Stimulated activated CD8-positive, alpha-beta memory T cell treated with anti-CD3 and anti-CD28 coated beads, Interleukin-2, amount 100 ng/mL, for 1 hour (primary cell): ENCODE measurements at places on chromosomes 1 and 21.

GRCh38 chr1:213686983-213687382 lies 300.8 kb upstream of the PROX1 start:
- DNase-seq, result no peak

- DNase-seq, result no peak
Measured at GRCh38 chr1:213127074-213127473, 76.0 kb downstream of the RPS6KC1 start.

DNA sequence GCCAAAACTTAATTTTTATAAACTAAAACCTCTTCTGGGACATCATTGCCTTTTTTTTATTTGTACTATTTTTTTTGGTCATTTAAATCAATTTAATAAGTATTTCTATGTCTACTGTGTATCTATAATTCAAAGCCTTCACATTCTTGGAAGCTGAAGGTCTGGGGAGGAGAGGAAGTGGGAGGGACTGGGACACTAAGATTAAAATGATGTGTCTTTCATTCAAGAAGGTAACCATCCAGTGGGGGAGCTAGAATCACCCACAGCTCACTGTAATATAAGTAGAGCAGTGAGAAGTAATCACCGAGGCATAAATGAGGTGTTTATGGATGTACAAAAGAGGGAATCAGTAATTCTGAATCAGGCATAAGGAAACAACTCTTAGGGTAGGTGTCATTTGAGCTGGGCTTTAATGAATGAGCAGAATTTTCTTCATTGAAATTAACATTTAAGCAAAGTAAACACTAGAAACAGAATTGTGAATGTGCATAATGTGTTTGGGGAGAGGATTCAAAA lies 52.8 kb downstream of the PTGER3 start:
- no peak for DNase-seq

DNA sequence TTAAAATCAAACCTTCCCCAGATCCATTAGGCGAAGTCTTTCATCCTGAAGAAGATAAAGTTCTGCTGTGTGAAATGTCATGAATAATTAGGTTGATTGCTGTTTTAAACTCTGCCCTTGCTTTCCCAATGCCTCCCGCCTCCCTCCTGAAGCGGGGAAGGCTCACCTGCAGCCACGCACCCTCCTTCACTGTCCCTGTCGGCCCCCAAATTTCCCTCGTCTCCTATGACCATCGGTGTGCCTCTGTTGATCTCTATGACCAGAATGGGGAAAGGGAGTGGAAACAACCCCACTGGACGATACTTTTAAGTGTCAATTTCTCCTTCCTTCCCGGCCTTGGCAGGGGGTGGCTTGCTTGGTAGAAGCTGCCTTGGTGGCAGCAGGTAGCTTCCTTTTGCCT lies 35.1 kb downstream of the LHX4 start:
- no peak for DNase-seq
